ENCODE measurements at places on chromosomes 6 and 20. TPM values are rescaled to one million over a fixed set of nuclear protein-coding genes. Genes with fewer than 3 reads are reported as not detected.

Gene PNPLA1
- total RNA-seq: not detected

Gene ACSS1
- 11.8 TPM for total RNA-seq

Gene PHIP
- 7.1 TPM for total RNA-seq

Gene SLC17A2
- total RNA-seq: not detected

Gene SAMD3
- not detected for total RNA-seq

Gene SNAP91
- total RNA-seq: 0.08 TPM

Gene TMEM217
- total RNA-seq: 0.99 TPM

Gene GTSF1L
- total RNA-seq: not detected

Gene SERINC1
- 81.8 TPM for total RNA-seq

Gene MCCD1
- not detected for total RNA-seq

Measured in A549 treated with CpdA at 1 μM for 4 hours (cell line).